ENCODE measurements at places on chromosomes 5 and 9.

DNA sequence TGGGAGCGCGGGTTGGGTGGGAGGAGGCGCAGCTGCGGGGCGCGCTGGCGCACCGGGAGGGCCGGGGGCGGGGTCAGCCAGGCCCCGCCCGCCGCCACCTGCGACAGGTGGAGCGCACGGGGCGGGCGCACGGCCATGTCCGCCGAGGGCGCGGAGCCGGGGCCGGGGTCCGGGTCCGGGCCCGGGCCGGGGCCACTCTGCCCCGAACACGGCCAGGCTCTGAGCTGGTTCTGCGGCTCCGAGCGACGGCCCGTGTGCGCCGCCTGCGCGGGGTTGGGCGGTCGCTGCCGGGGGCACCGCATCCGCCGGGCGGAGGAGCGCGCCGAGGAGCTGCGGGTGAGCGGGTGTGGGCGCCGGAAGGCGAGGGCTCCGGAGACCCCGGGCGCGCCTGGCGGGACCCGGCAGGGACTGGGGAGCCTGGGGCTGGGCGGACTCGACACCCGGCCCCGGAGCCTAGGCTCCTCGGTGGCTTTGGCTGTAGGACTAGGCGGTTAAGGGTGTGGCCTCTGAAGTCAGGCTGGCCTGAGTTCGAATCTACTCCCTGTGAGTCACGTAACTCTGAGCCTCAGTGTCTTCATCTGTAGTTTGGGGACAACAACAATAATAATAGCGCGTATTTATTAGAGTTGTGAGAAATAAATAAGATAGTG lies at the start of gene BSPRY:
Gene BSPRY, plus strand, starts transcription at position 97 of the 650 bp plus-strand sequence. Its CDS starts 39 bp downstream, at position 136.
- DNase-seq: peak; percentile 63

DNA sequence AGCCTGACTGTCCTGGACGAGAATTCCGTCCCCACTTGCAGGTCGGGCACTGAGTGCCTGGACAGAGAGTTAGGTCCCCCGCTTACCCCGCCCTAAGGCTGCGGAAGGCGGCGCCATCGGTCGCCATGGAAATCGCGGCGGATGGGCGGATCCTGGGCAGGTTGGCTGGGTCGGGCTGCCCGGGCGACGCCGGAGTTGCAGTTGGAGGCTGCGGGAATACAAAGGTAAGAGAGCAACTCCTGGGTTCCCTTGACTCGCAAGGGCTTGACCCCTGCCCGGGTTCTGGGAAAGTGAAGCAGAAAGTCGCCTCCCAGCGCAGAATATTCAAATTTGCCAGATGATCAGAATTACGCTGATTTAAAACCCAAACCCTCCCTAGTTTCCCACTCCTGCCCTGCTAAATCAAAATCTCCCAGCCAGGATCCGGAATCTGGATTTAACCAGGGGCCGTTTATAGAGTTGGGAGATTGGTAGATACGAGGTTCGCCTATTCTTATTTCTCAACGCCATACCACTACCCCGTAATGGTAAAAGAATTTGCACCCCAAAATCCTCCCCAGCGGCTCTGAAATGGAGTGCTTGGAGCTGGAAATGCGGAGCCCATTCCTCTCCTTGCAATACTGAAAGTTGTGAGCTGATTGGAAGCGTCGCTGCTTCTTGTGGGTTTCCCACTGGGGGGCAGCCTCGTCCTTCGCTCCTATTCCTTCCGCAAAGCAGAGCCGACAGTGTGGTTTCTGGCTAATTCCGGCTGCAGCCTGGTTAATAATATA lies 156.4 kb upstream of the RASEF start:
- DNase-seq: no peak

DNA sequence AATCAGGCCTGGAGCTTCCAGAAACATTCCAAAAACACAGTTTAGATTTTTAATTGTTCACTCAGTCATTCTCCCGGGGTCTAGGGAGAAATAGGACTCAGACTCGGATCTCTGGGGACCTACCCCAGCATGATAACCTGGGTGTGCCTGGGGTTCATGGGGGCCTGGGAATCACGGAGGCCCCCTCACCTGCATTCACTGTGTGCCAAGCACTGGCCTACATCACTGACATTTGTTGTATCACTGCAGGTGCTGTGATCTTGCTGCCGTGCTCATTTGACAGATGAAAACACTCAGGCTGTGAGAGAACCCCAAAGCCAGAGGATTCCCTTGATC lies 22.8 kb upstream of the ZBTB43 start:
- no peak for DNase-seq

- DNase-seq: no peak
Measured at GRCh38 chr5:180208435-180209081, 453 bp downstream of the RASGEF1C start.

- DNase-seq: no peak
Measured at GRCh38 chr5:110038297-110038997, 348.7 kb downstream of the MAN2A1 start.

DNA sequence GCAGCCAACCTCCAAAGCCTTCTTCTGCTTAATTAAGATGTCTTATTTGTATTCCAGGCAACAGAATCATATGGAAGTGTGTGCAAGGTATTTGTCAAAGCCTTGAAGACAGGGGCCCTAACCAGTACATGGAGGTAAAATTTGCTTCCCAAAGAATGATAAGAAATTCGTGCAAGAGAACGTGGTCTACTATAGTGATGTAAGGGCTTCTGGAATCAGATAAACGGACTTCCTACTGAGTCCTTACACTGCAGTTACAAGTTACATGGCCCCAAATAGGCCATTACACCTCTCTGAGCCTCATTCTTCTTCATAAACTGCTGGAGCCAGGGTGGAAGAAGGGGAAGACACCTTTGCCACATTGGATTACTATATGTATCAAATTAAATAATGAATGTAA lies 15.9 kb upstream of the ISOC1 start:
- no peak for DNase-seq

DNA sequence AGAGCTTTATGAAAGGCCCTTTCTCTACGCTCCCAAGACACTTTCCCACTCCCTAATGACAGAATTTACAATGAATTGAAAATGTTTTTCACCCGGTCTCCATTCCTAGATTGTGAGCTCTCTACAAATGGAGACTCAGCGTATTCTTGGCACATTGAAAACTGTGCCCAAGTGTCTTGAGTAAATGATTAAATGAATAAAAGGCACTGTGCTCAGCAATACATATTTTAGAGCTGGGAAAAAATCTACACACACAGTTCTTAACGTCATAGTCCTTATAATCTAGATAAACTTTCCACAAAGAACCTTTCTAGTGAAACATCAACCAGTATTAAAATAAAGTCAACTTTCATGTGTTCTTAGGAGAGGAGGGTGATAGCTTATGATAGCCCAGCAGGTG lies 634.0 kb downstream of the RAB3C start:
- DNase-seq: no peak

GRCh38 chr9:15543047-15543813 lies 9.6 kb upstream of the CCDC171 start:
- DNase-seq: no peak

DNA sequence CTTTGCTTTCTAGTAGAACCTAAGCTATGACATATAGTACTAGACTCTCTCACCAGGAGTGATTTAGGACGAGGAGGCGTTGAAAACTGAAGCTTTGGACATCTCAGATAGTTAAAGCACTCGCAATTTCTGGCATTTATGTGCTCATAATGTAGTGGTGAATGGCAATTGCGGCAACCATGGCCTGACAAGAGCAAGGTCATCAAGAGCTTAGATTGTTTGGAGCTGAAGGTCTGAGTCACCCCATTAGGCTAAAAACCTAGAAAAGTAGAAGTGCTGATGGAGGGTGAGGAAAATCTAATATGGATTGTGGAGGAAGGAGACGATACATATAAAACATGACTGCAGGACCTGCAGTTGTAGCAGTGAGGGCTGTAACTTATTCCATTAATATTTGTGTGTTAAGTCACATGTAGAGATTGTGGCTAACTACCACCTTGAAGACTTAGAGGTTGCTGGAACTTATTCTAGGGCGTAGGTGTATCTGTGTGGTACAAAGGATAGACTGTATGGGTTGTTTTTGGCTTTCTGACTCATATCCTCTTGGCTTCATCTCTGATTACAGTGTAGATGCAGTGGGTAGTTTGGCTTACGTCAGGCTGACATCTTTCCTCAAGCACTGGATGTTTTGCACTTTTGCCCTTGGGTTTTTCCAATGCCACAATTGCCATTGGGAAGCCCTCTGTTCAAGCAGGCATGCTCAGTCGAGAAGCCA lies 138.9 kb upstream of the CDKN2B start:
- no peak for DNase-seq

DNA sequence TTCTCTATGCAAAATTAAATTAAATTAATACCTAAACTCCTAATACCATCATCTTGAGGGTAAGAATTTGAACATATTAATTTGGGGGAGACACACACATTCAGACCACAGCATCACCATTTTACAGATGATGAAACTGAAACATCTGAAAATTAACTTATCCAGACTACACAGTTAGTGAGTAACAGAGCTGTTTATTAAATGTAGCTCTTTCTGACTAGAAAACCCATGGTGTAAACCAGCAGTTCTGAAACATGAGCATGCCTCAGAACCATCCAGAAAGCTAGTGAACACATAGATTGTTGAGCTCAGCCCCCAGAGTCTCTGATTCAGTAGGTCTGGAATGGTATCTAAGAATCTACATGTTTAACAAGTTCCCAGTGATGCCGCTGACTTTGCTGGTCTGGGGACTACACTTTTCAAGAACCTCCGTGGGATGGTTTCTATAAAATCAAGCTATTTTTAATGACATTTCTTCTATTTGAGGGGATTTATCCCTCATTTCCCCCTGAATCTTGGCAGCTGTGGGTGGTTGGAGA lies 113.5 kb downstream of the RORB start:
- DNase-seq: no peak
